ENCODE measurements at places on chromosomes 2 and 18. TPM values are rescaled to one million over a fixed set of nuclear protein-coding genes. Genes with fewer than 3 reads are reported as not detected.

DNA sequence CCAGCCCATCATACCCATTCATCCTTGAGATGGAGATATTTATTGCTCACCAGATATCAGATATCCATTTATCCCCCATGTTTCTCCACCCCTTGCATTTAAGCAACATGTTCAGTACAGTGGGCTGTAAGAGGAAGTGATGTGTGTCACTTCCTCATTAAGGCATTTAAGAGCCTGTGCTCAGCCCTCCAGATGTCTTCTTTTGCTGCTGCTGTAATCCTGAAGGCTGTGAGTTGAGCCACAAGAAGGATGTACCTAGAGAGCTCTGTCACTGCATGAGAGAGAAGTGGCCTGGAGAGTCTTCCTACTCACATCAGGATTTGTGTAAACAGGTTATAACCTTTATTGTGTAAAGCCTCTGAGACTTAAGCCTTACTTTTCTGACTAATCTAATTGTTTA lies 151.8 kb upstream of the UNC80 start:
- no peaks in the 10 kb centered on the region for H3K4me1 ChIP-seq
- DNase-seq = no peak
- H3K27me3 ChIP-seq = no peaks in the 10 kb centered on the region

DNA sequence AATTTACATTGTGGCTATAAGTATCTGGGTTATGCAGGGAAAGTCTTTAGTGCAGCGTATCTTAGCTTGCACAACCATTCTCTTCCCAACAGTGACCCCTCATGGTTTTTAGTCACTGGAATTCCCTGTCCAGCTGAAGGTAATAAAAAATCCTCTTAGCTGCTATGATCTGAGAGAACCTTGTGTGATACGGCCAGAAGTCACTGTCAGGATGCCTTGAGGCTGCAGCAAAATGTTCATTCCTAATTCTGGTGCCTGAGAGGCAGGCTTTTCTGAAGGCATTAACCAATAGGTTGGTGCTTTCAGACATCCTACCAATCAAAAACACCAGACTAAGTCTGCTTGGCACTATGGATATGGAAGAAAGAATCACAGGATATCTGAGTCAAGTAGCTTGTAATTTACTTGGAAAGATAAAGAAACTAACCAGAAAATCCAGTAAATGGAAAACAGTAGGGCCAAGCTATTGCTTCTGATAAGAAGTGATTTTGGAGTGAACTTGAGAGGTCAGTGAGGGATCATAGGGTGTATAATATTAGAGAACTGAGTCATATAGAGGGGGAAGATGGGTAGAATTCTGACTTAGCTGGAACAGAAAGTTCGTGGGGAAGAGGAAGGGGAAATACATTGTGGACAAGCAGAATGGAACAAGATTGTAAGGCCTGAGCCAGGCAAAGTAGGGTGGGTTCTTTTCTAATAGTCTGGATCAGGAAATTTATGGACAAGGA lies 89.0 kb upstream of the SLC14A2 start:
- peaks cover 5% of the 10 kb centered on the region for H3K27me3 ChIP-seq
- no peaks in the 10 kb centered on the region for H3K4me1 ChIP-seq
- DNase-seq = no peak
- no peak overlapping the region for H3K4me3 ChIP-seq
- H3K27ac ChIP-seq = no peak overlapping the region

Gene SCN2A
- total RNA-seq = not detected

DNA sequence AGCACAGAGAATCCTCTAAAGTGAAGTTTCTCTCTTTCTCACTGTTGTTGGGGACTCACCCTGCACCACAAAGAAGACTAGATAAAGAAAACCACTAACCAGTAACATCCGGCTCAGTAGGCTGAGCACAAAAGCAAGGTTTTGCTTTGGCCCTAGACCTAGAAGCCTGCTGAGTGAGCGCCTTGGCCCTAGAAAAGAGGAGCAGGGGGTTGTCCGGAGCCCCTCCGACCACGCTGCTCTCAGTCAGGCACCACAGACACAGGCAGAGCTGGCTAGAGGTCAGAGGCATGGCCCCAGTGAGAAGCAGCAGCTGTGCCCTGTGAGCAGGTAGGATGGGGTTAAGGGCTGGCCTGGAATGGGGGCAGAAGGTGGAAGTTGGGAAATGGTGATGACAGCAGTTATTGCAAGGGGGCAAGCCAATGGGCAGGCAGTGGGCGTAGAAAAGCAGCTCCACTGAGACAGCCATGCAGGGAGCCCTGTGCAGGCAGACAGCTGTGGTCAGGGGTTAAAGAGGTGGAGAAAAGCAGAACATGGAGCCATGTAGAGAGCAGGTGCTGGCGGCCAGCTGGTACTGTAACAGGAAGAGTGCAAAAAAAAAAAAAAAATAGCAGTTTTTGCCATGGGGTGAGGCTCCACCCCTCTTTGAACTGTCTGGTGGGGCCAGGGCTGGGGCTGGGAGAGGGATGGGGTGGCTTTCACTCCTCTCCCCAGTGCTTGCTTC lies 36.9 kb upstream of the SLC14A1 start:
- H3K27me3 ChIP-seq = peaks cover 3% of the 10 kb centered on the region
- DNase-seq = peak; percentile 66
- peak overlapping the region; percentile 69 for H3K27ac ChIP-seq
- H3K4me1 ChIP-seq = peaks cover 70% of the 10 kb centered on the region

DNA sequence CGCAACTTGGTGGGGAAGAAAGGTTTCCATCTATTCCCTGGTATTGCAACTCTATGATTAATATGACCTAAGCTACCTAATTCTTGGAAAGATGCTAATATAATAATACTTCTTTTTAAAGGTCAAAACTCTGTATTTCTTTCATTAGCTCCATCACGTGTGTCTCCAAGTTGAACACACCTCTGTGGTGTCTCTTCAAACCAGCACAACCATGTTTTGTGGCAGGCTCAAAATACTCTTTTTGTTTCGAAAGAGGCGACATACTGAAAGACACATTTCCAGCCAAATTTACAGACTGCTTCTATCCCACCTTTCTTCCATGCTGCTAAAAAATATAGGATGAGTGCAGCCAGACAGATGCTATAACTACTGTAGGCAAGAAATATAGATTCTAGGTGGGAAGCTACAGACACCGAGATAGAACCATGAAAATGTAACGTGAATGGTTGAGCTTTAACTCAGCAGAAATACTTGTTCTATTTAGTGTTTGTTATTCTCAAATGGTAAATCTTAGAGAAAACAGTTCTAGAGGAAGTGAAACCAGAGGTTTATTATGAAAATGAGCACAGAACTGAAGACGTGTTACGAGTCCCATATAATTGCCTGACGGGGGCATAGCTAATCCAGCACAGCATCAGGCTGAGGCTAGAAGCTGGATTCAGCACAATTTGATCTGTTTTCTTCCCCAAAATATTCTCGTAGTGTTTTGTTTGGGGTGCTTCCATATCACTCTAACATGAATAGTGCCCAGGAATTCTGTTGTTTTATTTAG lies 991.5 kb upstream of the FANCL start:
- no peaks in the 10 kb centered on the region for H3K36me3 ChIP-seq
- no peak overlapping the region for H3K4me3 ChIP-seq
- H3K27ac ChIP-seq = no peak overlapping the region
- H3K27me3 ChIP-seq = no peaks in the 10 kb centered on the region

- no peaks in the 10 kb centered on the region for H3K36me3 ChIP-seq
- no peak overlapping the region for H3K27ac ChIP-seq
- H3K4me3 ChIP-seq = no peak overlapping the region
- H3K27me3 ChIP-seq = no peaks in the 10 kb centered on the region
Observed at GRCh38 chr2:156181208-156181607, 151.3 kb downstream of the NR4A2 start.

Gene NETO1
- total RNA-seq = not detected

- H3K27ac ChIP-seq = no peak overlapping the region
- DNase-seq = no peak
- H3K27me3 ChIP-seq = peaks cover 96% of the 10 kb centered on the region
- H3K4me1 ChIP-seq = peaks cover 36% of the 10 kb centered on the region
Observed at GRCh38 chr2:70901227-70902066, 34.3 kb upstream of the ATP6V1B1 start.

DNA sequence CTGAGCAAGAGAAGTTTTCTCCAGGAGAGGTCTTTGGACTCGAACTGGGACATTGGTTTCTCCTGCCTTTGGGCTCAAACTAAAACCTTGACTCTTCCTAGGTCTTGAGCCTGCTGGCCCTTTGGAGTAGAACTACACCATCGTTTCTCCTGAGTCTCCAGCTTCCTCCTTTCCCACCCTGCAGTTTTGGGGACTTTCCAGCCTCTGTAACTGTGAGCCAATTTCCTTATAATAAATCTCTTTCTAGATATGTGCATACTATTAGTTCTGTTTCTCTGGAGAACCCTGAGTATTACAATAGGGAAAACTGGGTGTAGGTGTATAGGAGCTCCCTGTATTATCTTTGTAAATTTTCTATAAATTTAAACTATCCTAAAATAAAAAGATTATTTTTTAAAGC lies 219.8 kb upstream of the AGAP1 start:
- H3K27me3 ChIP-seq = peaks cover 7% of the 10 kb centered on the region
- H3K27ac ChIP-seq = no peak overlapping the region
- no peak for DNase-seq

Gene RAB6C
- not detected for total RNA-seq

- no peaks in the 10 kb centered on the region for H3K36me3 ChIP-seq
- H3K4me1 ChIP-seq = peaks cover 12% of the 10 kb centered on the region
- H3K4me3 ChIP-seq = peak overlapping the region; percentile 95
- H3K27me3 ChIP-seq = no peaks in the 10 kb centered on the region
- no peak overlapping the region for H3K27ac ChIP-seq
- DNase-seq = no peak
Observed at GRCh38 chr18:21741312-21741561, 645 bp downstream of the MIB1 start.

DNA sequence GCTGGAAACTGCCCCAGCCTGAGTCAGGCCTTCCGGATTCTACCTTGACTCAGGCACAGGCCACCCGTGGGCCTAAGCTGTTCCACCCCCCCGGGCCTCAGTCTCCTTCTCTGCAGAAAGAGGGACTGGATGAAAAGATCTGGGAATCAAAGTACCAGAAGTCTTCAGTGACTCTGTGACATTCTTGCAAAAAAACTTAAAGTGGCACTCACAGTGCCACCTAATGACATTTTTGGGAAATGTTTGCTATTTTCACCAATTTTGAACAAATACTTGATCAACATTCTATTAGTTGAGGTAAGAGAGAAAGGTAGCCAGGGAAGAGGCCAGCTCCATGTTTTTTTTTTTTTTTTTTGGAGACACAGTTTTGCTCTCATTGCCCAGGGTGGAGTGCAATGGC lies 48.3 kb upstream of the ACAA2 start:
- no peak overlapping the region for H3K4me3 ChIP-seq
- no peaks in the 10 kb centered on the region for H3K27me3 ChIP-seq
- no peaks in the 10 kb centered on the region for H3K4me1 ChIP-seq

DNA sequence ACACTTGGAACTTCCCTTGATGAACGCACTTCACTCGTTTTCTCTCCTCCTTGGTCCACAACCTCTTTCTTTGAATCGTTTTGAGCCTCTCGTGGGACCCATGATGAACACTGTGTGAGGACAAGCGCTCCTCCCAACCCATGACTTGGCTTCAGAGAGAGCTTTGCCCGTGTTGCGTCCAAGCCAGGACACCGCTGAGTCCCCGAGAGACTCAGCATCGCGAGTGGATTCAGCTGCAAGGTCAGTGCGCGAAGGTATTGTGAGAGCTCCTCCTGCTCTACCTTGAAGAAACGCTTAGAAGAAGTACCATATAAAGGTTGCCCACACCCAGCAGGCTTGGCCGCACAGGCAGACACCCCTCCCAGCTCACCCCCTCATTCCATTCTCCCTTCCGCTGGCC lies 58.7 kb downstream of the ZNF516 start:
- H3K4me1 ChIP-seq = no peaks in the 10 kb centered on the region
- no peak for DNase-seq
- H3K4me3 ChIP-seq = no peak overlapping the region

DNA sequence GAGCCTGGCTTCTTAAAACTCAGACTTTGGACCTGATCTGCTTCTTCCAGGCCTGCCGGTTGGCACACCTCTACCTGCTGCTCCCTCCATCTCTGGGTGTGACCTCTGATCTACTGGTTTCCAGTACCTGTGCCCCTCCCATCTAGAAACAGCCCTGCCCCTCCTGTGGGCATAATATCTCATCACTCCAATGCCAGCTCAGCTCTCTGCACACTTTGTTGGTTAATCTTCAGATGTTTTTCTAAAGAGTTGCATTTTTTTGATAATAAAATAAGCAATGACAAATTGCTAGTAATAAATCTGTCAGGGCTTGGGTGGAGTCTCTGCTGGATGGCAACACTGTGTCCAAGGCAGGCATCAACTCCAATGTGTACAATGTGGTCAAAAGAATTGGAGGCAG lies 89.6 kb upstream of the PPP1CB start:
- peaks cover 4% of the 10 kb centered on the region for H3K4me1 ChIP-seq
- no peak overlapping the region for H3K4me3 ChIP-seq
- no peaks in the 10 kb centered on the region for H3K27me3 ChIP-seq
- no peak for DNase-seq
- no peaks in the 10 kb centered on the region for H3K36me3 ChIP-seq

DNA sequence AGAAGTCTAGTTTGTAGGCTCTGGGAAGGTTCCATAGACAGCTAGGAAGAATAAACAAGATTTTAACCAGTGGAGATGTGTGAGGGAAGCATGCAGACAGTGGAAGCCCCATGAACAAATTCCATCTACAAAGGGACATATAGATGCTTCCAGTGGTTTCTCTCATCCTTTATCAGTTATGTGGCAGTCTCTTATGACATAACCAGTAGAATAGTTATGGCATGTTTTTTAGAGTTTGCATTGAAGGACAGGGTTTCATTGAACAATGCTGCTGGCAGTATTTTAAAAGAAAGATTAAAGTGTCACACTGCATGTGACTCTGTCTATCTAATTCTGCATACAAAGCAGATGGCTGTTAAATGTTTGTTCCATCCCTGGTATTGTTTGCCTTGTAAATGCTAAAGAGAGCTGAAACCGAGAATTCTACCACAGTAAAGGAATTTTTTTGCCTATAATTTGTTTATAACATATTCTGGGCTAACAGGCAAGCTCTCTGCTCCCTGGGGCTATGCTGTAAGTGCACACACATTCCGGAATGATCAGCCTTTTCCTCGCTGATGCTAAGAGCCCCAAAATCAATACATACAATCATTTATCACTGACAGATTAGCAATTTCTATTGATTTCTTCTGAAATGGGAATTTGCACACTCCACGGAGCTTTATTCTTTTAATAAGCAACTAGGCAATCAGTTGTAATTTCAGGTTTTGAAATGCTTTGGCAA lies 76.8 kb upstream of the PELI1 start:
- H3K4me1 ChIP-seq = peaks cover 6% of the 10 kb centered on the region
- no peaks in the 10 kb centered on the region for H3K27me3 ChIP-seq
- H3K36me3 ChIP-seq = no peaks in the 10 kb centered on the region
- no peak overlapping the region for H3K4me3 ChIP-seq
- H3K27ac ChIP-seq = no peak overlapping the region
- no peak for DNase-seq

DNA sequence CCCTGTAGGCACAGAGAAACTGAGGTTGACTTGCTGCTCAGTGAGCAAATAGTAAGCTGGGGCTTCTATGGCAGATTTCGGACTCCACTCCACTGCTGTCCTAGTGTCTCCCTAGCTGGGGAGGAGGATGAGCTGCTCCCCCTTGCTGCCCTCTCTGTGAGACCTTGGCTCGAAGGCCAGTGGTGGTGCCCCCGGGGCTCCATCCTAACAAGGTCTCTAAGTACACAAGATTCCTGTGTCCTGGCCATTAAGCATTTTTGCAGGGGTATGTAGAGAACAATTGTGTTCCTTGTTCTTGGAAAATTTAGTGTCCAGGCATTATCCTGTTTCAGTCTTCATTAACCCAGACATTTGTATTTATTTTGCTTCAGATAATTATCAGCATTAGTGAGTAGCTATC lies 21.3 kb upstream of the BCL2L11 start:
- no peak overlapping the region for H3K27ac ChIP-seq
- DNase-seq = no peak
- H3K27me3 ChIP-seq = no peaks in the 10 kb centered on the region
- no peaks in the 10 kb centered on the region for H3K36me3 ChIP-seq
- H3K4me1 ChIP-seq = no peaks in the 10 kb centered on the region
- H3K4me3 ChIP-seq = no peak overlapping the region
